Activated CD4-positive, CD25-positive, alpha-beta regulatory T cell treated with anti-CD3 and anti-CD28 coated beads, Interleukin-2, amount 50 U/mL, for 24 hours (primary cell): ENCODE measurements at places on chromosomes 11 and 22.

DNA sequence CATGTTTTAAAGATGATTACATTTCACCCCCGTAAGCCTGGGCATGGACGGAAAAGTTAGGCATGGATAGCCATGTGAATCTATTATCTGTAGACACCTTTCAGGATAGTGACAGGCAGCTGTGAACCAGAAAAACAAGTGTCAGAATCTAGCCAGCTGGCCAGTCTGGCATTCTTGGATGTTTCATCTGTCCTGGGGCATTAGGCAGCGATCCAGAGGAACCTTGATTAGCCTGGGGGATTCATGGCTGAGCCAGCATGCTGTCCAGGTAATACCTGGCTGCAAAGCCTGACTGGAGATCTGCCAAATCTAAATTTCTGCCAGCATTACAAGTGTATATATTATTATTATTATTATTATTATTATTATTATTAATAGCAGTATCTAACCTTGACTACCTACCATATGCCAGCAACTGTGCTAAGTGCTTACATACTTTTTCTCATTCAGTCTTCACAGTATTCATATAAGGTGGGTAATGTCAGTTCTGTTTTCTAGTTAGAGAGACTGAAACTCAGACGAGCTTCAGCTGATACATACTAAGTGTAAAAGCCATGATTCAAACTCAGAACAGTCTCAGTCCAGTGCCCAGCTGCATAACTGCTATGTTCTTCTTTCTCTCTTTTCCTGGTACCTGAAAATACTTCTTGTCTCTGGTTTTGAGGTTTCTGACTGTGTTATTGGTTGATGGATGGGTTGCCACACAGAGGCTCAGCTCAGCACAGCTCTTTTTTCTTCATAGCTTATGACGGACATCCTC, 12.8 kb downstream of the BMAL1 start:
- ATAC-seq = no peak

DNA sequence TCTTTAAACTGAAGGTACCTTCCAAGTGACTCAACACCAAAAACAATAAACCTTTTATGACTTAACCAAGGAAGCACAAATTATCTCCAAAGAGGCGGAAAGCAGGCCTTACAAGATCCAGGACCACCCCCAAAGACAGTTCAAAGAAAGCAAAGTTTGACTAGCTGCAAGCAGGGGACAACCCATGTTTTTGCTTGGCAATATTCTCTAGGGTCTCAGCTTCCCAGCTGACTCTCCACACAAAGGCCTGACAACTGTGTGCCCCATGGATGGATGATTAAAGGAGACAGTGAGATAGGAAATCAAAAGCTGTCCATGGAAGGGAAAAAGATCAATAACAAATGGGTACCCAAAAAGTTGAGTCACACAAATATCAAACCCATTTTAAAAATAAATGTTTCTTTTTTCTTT, 232.2 kb downstream of the DDX10 start:
- ATAC-seq = no peak

GRCh38 chr11:67373648-67374570, 511 bp upstream of the CLCF1 start:
- peak; percentile 44 for ATAC-seq

DNA sequence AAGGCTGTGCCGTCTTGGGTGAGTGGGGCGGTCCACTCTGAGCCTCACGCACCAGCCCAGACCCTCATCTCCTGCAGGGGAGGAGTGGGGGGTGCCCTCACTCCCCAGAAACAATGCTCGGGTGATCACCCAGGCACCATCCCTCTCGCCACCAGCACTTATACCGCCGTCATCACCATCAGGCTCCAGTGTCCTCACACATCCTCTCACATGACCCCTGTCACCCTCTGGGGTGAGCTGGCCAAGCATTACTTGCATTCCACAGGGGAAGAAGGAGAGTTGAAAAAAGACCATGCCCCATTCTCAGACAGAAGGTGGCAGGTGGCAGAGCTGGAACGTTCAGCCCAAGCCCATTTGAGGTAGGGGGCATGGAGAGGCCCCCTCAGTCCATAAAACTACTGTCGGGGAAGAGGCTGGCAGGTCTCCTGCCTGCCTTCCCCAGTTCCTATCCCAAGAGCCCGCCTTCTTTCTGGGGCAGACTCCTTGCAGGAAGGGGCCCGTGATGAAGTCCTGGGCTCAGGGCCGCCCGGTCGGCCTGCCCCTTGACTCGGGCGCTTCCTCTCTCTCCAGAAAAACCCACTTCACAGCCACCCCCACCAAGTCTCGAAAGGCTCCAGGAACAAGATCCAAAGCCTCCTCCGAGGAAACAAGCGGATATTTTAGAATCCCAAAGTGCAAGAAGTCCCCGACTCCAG, 153.3 kb downstream of the DSCAML1 start:
- ATAC-seq = no peak

DNA sequence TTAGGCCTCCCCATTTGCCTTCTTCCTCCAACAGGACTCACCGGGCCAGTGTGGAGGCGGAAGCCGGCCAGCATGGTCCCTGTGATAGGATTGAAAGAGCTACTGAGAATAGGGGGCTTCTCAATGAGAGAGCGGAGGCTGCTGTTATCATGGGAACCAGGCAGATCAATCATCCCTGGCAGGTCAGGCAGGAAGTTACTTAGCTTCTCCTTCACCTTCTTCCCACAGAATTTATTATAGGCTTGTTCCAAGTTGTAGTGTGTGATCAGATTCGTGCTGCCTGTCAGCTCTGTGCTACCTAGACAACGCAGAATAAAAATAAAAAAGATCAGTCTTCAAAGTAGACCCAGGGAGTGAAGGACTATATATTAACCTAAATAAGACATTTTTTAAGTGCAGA, 7.1 kb downstream of the MED19 start:
- no peak for ATAC-seq

GRCh38 chr11:105641433-105641832, 31.6 kb downstream of the GRIA4 start:
- ATAC-seq = no peak

GRCh38 chr22:33379836-33380235, 321.7 kb upstream of the SYN3 start:
- ATAC-seq = no peak

- no peak for ATAC-seq
Observed at GRCh38 chr11:112159098-112160065, 4.5 kb downstream of the IL18 start.

DNA sequence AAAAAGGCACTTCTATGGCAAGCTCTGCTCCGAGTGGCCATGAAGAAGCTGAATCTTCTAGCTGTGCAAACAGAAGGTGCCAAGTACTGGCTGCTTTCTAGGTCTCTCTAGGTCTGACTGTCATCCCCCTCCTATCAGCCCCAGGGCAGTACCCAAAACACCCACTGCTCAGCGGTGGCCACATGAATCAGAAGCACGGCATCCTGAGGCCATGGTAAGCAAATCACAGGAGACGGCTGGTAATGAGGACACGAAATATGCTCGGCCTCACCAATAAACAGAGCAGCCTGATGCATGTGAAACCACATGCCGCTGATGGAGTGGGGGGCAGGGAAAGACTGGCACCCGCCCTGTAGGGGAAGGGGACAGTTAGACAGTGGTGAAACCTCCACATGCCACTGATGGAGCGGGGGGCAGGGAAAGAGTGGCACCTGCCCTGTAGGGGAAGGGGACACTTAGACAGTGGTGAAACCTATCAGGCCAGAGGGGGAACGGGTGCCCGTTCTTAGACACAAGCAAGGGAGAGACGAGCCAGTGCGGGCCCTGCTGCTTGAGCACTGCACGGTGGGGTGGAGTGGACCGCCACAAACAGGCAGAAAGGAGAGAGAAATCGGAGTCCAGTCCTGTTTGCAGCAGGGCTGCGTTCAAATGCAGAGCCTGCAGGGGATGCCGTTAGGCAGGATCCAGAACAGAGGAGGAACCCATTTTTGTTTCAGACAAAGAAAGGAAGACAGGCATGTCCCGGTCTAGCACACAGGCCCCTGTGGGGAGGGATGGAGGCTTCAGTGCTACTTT, 29.9 kb upstream of the MOB2 start:
- ATAC-seq = peak; percentile 54

GRCh38 chr11:75313513-75314272, 37.8 kb downstream of the ARRB1 start:
- ATAC-seq = no peak

- ATAC-seq = no peak
Observed at GRCh38 chr11:66987158-66987620, 12.1 kb downstream of the C11orf86 start.

GRCh38 chr22:17228725-17229126, 9.5 kb upstream of the ADA2 start:
- no peak for ATAC-seq

- ATAC-seq = no peak
Observed at GRCh38 chr11:12239804-12240371, 129.5 kb downstream of the MICAL2 start.

DNA sequence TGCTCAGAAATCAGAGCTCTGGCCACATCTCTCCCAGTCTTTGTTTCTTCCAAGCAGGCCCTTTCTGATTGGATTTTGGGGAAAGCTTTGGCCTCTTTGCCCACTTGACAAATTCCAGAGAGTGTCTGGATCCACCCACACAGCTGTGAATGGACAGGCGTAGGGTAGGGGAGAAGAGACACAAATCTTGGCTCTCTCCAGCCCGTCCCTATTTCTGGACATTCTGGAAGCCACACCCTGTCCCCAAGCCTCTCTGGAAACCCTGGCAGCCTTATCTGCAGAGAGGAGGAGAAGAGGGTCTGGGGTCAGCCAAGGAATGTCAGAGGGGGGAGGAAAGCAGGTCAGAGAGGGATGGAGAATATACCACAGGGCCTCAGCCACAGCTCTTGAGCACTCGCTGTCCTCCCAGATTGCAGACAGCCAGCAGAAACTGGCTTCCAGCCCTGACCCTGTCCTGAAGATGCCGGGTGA, 59.5 kb upstream of the WNT11 start:
- no peak for ATAC-seq

GRCh38 chr11:73072935-73073481, 69.1 kb downstream of the FCHSD2 start:
- ATAC-seq = peak; percentile 71
